ENCODE measurements at places on chromosomes 16 and 17. TPM values are rescaled to one million over a fixed set of nuclear protein-coding genes. Genes with fewer than 3 reads are reported as not detected.
A peak's percentile ranks its signal among the peaks of the same experiment; 100 is the strongest.

The CNTNAP1 gene
- 0.73 TPM for total RNA-seq

The PDE6G gene
- 0.35 TPM for total RNA-seq

The CLEC18B gene
- total RNA-seq: 1.1 TPM

The TP53TG3 gene
- not detected for total RNA-seq

The OTOP2 gene
- total RNA-seq: not detected

The CMTM2 gene
- not detected for total RNA-seq

The IL32 gene
- total RNA-seq: 715 TPM

DNA sequence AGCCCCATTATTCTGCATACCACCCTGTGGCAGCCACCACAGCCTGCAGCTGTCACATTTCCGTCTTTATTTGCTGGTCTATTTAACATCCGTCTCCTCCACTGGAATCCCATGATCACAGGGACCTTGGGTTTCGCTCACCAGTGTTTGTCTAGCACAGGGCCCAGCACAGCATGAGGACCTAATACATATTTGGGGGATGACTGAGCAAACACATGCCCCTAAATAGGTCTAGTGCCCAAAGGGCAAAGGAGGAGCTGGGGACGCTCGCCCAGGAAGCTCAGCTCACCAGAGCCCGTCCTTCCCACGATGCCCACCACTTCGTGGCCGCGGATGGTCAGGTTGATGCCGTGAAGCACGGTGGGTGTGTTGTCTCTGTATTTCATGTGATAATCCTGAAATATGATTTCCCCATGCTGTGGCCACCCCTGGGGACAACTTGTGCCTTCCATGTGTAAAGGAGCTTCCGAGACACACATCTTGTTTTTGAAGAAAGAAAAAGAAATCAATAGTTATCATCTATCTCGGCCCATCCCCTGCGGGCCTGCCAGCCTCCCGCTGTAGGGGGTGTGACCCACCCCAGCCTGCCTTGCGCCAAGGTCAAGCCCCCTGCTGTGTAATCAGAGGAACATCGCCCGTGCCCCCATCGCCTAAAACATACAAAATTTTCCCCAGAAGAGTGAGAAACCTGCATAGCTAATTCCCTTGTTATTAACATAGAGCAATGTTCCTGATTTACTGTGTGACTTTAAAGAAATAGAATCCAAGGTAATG lies 21.0 kb upstream of the ABCC12 start:
- DNase-seq: no peak

DNA sequence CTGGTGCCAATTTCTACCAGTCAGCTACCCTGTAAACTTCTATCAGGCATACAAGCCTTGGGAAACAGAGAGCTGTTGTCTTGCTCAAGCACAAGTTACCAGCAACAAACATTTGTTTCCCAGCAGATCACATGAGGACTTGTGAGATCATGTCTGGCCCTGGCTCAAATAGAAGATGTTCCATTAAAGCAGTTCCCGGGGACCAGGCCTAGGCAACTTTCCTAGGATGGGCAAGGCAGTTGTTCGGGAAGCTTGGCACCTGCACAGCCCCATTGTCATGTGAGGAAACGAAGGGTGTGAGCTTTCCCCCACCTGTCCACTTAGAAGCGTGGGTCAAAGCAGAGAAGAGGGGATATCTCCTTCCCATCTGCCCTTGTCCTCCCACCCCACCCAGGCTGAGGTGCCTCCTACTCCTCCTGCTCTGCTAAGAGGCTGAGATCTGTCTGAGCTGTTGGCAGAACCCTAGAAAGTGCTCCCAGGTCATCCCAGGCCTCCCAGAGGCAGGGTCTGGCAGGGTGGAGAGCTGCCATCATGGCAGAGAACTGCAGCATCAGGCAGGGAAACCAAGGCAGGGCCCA lies 11.2 kb upstream of the SLC47A2 start:
- no peak for DNase-seq

- DNase-seq: no peak
These were observed 179.6 kb downstream of the AIPL1 start for GRCh38 chr17:6255322-6255721.

DNA sequence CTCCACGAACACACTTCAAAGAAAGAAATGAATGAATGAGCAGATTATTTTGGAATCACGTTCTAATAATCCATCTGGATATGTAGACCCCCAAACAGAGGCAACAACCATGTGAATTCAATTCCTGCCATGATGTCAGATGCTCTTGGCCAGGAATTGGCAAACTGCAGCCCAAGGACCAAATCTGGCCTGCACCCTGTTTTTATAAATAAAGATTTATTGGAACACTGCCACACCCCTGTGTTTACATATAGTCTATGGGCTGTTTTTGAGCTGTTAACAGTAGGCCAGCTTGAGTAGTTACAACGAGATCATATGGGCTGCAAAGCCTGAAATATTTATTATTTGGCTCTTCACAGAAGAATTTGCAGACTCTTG lies 336.0 kb upstream of the ZFHX3 start:
- DNase-seq: no peak

- no peak for DNase-seq
These were observed 712 bp downstream of the TMEM256 start for GRCh38 chr17:7403043-7403726.

DNA sequence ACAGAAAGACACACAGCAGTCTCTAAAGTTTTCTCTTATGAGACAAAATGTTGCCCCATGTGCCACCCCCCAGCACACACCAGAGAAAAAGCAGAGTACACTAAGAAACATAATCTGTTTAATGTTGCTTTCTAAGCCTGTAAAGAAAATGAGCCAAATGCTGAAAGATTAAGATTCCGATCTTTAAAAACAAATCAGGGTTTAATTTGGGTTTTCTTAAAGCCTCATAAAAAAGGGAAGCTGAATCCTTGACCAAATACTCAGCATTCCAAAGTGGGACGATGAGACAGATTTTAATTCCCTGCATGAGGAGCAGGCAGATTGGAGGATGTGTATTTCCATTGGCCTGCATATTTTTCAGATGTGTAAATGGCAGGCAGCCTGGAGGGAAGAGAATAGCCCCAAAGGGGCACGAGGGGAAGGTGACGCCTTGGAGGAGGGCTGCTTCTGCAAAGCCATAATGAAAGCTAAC lies 118.4 kb downstream of the COPRS start:
- DNase-seq: no peak

GRCh38 chr17:75308732-75309629 lies 19.7 kb upstream of the SLC25A19 start:
- no peak for DNase-seq

GRCh38 chr16:50133214-50133613 lies 19.9 kb upstream of the TENT4B start:
- DNase-seq: no peak

- DNase-seq: no peak
These were observed 104.3 kb downstream of the ADAMTS18 start for GRCh38 chr16:77330332-77331042.

DNA sequence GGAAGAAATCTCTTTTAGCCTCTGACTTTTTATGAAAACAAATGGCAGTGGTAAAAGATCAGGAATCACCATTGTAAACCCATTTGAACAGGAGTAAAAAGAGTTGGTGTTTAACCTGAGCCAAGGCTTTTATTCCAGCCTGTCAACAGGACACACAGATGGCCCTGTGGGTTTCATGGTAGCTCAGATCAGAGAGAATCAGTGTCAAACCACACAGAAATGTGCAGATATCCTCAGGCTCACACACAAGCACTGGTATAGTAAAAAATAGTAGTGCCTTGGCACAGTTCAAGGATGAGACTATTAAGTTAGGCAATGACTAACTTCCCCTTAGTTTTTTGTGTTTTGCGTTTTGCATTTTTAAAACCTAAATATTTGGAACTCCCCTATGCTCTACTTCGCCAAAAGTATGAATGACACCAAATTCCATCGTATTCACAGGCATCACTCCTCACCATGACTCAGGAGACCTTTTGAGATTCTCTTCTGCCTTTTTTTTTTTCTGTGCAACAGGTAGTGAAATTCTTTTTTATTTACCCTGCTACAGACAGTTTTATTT lies 1200.0 kb downstream of the CDH11 start:
- DNase-seq: no peak

- no peak for DNase-seq
These were observed 382.4 kb downstream of the SNX29 start for GRCh38 chr16:12358898-12359297.

GRCh38 chr17:38504216-38504615 lies 76.0 kb downstream of the ARHGAP23 start:
- no peak for DNase-seq

DNA sequence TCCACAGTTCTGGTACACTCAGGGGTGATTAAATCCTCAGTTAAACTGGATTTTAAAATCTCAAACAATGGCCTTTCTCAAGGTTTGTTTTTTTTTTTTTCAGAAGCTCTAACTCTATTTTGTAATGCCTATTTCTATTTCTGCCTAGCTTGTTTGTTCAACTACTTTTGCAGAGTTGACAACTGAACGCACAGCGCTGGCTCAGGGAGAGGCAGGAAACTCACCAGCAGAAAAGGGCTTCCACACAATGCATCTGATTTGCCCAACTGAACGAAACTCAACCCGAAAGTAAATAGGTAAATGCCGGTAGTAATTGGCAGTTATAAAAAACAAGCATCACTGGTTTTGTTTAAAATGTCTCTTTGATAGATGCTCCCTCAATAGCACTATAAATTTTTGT lies 52.7 kb upstream of the CNEP1R1 start:
- no peak for DNase-seq

DNA sequence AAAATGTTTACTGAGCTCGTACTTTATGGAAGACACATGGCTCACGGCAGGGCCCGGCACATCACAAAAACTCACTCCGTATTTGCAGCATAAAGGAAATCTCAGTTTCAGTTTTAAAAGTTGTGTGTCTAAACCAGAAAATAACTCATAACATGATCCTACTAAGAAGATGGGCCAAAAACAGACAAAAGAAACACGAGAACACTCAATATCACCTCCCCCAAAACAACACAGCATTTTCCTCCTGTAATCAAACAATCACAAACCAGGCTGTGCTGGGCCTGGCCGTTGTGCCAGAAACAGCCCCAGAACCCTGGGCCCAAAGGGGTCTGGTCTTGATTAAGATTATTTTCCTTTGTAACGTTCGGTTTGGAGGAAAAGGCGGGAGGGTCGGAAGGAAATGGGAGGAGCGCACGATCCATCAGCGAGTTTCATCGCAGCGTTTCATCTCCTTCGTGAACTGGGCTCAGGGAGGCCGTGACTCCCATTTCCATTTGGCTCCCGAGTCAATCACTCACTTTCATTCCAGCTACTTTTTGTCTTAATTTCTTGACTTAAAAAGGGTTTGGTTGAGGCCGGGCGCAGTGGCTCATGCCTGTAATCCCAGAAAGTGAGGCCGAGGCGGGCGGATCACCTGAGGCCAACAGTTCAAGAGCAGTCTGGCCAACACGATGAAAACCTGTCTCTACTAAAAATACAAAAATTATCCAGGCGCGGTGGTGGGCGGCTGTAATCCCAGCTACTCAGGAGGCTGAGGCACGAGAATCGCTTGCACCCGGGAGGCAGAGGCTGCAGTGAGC lies 61.4 kb downstream of the NXN start:
- DNase-seq: no peak

DNA sequence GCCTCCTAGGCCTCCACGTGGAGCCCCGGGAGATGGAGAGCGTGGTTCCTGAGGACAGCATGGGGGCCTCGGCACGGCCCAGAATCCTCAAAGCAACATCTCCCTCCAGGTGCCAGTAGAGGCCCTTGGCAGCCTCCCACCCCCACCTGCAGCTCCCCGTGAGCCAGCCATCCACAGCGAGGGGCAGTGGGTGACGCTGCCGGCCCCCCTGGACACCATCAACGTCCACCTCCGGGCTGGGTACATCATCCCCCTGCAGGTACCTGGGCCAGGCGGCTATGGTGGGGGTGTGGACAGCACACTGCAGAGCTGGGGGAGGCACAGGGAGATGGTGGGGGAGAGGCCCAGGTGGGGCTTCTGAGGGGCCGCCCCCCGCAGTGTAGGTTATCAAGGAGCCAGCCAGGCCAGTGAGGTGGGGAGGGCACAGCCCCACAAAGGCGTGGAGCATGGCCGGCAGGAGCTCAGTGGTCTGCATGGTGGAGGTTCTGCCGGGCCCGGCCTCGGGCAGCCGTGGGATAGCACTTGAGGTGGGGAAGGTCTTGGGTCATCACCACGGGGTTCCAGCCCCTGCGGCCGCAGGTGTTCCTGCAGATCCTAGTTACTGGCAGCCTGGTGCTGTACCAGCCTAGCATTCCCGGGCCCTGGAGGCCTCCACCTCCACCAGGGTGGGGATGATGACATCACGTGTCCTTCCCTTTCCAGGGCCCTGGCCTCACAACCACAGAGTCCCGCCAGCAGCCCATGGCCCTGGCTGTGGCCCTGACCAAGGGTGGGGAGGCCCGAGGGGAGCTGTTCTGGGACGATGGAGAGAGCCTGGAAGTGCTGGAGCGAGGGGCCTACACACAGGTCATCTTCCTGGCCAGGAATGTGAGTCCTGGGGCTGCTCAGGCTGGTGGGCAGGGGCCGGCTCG lies 16.4 kb downstream of the GAA start:
- DNase-seq: no peak

GRCh38 chr17:16349431-16349830 lies 3.8 kb downstream of the CENPV start:
- DNase-seq: peak; percentile 8

GRCh38 chr16:56222474-56222997 lies 31.2 kb downstream of the GNAO1 start:
- DNase-seq: no peak

GRCh38 chr17:51951741-51952140 lies 206.8 kb downstream of the CA10 start:
- DNase-seq: no peak

DNA sequence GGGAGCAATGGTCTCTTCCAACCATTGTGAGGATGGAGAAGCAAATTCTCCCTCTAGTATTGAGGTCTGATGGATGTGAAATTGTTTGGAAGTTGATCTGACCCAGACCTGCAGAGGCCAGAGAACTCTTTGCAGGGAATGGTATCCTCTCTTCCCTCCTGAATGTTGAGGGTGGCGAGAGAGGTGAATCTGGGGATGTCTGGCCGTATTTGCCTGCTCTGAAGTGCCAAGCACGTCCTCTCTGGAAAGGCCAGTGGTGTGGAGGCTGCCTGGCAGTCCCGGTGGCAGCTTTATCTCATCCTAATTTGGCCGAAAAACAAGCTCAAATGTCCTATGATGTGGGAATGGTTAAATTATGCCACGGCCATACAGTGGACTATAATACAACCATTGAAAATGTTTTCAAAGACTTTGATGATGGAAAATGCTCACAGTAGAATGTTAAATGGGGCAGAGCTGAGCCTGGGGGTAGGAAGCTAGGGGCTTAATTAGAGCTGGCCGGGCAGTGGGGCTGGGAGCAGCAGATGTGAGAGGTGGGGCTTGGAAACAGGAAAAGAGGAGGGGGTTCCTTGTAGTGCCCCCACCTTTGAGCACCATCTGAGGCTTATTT lies 30.8 kb downstream of the WSCD1 start:
- DNase-seq: no peak

GRCh38 chr16:81316176-81316496 lies 1.4 kb downstream of the GAN start:
- no peak for DNase-seq

DNA sequence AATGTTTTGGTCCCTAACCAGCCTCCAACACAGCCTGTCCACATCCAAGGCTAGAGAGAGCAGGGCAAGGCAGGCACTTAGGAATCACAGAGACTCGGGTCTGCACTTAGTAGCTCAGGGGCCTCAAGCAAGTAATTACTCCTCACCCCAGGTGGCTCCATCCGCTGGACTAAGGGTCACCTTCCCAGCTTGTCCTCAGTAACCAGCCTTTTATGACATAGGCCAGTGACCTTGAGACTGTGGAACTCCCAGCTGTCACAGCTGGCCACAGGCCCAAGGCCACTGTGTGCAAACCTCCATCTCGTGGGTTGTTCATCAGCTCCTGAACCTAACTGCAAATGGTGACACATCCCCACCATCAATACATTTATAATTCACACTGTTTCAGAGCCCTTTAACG lies 68.6 kb downstream of the CDYL2 start:
- DNase-seq: no peak
